ENCODE measurements at places on chromosomes 12 and 14.
A peak's percentile ranks its signal among the peaks of the same experiment; 100 is the strongest.

- no peak for DNase-seq
Observed at GRCh38 chr12:39620659-39621658, 1.4 kb upstream of the ABCD2 start.

- DNase-seq = no peak
Observed at GRCh38 chr14:63964113-63964512, 111.3 kb downstream of the SYNE2 start.

DNA sequence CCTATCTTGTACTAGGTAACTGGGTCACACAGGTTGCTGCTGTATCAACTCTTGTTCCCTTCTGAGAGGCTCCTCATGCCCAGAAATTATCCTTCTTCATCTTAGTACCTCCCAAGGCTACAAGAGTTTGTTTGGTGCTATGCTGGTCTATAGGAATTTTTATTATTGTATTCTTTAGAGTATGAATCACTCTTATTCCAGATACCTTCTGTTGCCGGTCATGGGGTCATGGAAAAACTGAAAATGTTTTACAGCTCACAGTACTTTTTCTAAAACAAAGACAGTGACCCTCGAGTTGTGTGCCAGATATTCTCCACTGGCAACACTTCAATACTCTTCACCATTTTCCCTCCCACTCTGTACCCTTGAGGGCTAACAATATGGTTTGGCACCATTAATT is 1598.0 kb upstream of the TMEM132C start:
- DNase-seq = no peak

GRCh38 chr12:116544656-116545055 is 14.5 kb upstream of the MAP1LC3B2 start:
- DNase-seq = no peak

- DNase-seq = no peak
Observed at GRCh38 chr12:124557518-124558223, 9.7 kb downstream of the NCOR2 start.

DNA sequence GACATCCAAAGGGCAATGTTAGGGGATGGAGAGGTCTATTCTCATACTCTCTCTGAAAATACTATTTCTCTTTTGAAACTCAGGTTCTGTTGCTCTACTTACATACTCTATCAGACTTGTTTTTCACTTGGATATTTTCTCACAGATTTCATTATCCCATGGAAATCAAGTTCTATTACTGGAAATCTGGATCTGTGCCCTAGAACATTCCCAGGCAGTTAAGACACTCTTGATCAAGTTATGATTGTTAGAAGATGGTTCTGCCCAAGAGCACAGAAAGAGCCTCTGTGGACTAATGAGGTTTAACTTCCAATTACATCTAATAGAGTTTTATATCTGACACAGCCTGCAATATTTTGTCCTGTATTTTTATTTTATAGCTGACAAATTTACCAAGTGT is 591.0 kb upstream of the ATP2B1 start:
- DNase-seq = no peak

DNA sequence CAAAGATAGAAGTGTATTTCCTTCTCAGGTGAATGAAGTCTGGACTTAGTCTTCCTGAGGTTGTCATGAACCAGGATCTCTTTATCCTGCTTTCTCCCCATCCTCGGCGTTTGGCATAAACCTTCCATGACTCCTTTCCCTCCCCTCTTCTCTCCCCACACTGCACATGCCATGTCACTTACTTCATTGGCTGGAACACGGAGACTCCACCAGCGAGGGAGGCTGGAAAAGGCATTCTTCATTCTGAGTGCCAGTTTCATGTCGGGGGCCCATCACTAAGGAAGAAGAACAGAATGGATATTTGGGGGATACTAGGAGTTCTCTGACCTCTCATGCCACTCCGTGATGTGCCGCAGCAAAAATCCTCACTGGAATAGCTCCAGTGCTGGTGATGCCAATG is 105.6 kb downstream of the VCPKMT start:
- no peak for DNase-seq

DNA sequence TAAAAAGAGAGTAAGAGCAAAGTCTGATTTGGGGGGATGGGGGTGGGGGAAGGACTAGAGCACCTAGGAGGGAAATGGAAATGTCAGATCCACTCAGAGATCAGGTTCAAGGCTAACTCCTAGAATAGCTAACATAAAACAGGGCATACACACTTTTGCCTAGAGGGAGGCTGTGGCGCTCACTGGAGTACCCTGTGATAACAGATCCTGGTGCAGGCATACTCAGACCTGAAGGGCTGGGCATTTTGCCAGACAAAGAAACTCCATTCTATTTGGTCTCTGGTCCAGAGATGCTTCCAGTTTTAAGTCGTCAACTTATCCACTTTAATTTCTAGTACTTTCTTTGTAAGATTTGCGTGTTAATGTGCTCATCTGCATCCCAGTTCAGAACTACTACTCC is 5.8 kb downstream of the CTDSP2 start:
- peak; percentile 20 for DNase-seq

- no peak for DNase-seq
Observed at GRCh38 chr14:84751745-84752144, 778.2 kb upstream of the FLRT2 start.

- no peak for DNase-seq
Observed at GRCh38 chr14:103421556-103421955, 36.3 kb downstream of the MARK3 start.

GRCh38 chr14:103508521-103509329 is 13.9 kb downstream of the CKB start:
- no peak for DNase-seq

DNA sequence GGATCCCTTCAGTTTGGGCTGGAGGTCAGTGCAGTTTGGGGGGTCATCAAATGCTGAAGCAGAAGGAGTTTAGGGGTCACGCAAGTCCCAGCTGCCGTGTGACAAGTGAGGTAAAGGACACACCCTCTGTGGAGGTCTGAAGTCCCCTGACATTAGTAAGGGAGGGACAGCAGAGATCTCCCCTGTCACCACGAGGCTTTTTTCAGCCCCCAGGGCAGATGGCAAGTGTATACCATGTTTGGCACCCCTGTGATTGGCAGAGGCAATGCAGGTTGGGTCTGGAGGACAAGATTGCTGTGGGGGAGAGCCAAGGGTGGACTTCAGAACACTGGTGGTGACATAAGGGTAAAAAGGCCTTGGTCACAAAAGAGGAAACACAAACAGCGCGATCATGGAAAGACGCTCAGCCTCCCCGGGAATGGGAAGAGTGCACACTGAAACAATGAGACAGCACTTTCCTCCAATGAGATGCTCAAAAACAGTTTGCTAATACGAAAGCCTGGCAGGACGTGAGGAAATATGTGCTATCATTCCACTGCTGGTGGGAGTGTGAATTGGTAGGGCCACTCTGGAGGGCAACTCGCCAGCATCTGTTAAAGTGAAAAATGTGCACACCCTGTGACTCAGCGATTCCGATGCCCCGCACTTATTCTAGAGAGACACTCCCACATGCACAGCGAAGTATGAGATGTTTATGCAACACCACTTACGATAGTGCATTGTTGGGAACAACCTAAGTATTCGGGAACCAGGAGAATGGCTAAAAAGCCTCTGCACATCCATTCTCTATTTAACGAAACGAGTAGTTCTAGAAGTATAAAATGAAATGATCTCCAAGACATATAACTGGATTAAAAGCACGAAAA is 14.4 kb upstream of the CD27 start:
- no peak for DNase-seq

- no peak for DNase-seq
Observed at GRCh38 chr14:65469903-65470302, 57.4 kb downstream of the FUT8 start.

DNA sequence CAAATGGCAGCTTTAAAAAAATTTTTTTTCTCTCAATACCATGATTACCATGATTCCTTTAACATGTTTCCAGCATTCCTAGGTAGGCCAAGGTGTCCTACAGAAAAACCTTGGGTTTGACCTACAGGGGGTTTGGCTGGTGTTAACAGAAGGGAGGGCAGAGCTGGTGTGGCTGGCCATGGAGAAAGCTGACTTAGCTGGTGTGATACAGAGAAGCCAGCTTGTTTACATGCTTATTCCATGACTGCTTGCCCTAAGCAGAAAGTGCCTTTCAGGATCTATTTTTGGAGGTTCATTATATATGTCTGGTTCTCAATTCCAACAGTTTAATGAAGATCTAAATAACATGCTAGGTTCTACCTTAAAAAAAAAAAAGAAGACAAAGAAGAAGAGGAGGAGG is 68.6 kb downstream of the EEA1 start:
- DNase-seq = no peak

- DNase-seq = no peak
Observed at GRCh38 chr12:59637692-59638070, 41.9 kb downstream of the SLC16A7 start.
